ENCODE measurements at places on chromosomes 6 and 20.

- DNase-seq, result no peak
Observed at GRCh38 chr6:6348256-6348655, 27.8 kb upstream of the F13A1 start.

DNA sequence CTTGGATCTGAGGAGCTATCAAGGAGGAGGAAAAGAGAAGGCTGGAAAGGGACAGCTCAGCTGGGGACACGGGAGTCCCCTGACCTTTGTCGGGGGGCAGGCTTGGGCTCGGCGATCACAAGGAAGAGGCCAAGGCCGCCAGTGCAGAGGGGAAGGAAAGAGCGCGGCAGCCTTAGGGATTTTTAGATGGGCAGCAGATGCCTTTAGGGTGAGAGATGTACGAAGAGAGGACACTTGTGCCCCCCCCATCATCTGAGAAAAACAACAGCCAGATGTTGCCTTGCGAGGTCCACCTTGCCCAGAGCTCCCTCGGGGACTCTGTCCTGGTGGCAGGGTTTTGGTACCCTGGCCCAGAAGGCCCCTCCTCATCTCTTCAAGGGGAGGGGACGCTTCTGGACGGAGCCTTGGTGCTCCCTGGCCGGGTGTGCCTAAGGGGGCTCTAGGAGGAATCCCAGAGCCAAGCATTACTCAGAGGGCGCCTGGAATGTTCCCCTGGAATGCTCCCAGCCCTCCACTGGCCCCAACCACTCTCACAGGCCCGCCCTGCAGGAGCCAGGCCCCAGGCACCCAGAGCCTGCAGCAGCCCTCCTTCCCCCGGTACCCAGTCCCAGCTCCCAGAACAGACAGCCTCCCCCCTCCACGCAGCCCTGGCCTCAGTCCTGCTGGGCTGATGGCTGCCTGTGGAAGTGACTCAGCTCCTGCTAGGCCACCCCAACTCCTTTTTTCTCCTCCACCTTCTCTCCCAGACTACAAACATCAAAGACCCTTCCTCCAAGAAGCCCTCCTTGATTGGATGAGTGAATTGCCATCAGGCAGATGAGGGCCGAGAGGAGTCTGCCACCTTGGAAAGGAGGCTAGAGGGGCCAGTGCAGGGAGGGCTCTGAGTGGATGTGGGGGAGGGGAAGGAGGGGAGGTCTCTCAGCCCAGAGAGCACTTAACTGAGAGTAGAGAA lies 1.8 kb downstream of the ADAM33 start:
- no peak for DNase-seq

- DNase-seq, result peak; percentile 32
Observed at GRCh38 chr20:36645998-36646397, at the start of gene SLA2. SLA2 (minus strand) TSS chr20:36646196; CDS start chr20:36641335, 4,861 bp downstream.

DNA sequence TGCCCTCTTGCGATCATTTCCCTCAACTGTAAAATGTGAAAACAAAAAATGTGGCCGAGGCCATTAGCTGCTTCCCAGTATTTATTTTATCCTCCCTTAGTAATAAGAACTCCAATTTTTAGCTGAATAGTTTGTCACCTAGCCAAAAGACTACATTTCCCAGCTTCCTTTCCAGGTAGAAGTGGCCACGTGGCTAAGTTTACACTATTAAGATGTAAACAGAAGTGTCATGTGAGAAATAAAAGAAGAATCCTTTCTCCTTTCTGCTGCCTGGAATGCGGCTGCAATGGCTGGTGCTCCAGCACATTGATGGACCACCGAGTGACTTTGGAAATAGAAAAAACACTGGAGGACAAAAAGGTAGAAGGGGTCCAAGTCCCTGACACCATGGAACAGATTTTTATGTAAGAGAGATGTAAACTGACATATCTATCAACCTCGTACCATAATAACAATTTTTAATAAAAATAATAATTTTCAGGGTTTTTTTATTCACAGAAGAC lies 268.8 kb downstream of the PKHD1 start:
- DNase-seq, result no peak

GRCh38 chr6:13513626-13514502 lies 26.5 kb upstream of the GFOD1 start:
- no peak for DNase-seq

DNA sequence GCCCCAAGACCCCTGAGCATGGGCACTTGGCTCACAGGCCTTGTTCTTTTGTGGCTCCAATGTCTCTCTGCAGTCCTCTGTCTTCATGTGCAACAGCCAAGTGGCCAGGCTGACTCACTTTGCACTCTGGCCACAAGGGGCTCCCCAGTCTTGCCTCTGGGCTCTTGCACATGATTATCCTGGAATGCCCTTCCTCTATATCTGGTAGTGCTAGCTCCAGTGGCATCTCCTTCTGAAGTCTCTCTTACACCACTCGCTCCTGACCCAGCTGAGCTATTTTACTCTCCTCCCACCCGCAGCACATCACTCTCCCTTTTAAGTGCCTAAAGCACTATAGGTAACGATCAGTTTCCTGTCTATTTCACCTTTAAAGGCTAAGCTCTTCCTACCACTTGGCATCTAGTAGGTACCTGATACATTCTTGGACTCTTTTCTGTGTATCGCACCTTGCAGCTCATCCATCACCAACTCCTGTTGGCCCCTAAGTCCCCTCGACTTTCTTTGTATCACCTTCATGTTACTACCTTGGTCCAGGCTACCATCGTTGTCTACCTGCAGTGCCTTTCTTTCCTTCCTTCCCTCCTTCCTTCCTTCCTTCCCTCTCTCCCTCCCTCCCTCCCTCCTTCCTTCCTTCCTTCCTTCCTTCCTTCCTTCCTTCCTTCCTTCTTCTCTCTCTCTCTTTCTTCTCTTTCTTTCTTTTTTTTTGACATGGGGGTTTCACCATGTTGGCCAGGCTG lies 211.9 kb upstream of the RNF24 start:
- DNase-seq, result no peak

DNA sequence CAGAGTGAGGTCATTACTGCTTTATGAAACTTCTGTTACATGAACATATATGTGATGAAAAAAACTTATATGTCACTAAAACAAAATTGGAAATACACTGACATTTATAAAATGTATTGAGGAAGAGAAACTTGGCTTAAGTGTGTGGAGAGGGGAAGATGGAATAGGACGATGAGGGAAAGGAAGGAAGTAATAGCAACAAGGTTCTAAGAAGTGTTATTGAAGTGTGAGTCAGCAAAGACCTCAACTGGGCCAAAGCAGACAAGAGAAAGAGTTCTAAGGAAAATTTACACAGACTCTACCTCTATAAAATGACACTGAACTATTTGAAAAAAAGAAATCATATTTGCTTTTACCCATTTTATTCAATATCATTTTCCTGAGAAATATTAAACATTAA lies 38.3 kb downstream of the SNX3 start:
- DNase-seq, result no peak
